ENCODE measurements at places on chromosomes 2 and 18.

DNA sequence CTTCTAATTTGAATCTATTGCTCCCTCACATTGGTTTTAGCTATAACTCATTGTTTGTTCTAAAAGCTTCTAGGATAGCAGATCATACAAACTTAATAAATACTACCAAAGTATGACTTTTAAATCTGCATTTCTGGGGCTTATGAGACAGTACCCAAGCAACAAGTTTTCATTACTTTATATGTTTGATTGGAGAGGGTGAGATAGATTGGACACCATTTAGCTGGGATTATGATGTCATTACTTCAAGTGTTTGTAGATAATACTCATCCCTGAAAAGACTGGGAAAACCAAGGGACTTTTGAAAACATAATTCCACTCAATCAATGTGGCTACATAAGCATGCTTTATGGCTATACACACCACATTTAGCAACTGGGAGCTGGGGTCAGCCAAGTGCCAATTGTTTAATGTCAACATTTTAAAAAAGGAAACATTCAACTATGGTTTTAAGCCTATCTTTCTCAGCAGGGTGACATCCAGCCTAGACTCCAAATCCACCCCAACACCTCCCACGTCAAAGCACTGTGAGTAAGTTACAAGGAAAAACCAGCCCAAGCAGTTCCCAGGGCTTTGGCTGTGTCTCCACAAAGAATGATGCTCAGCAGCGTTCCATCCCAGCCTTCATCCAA, 119.9 kb downstream of the ETAA1 start:
- DNase-seq, result peak; percentile 57

GRCh38 chr2:37489536-37489935, 145.1 kb downstream of the QPCT start:
- DNase-seq, result no peak

- DNase-seq, result no peak
Observed at GRCh38 chr2:187719510-187719909, 165.3 kb upstream of the TFPI start.

- DNase-seq, result no peak
Observed at GRCh38 chr18:26440644-26441043, 107.7 kb downstream of the KCTD1 start.

GRCh38 chr2:16185801-16186272, 245.5 kb downstream of the MYCN start:
- no peak for DNase-seq

GRCh38 chr18:60445341-60445740, 72.8 kb upstream of the MC4R start:
- no peak for DNase-seq

DNA sequence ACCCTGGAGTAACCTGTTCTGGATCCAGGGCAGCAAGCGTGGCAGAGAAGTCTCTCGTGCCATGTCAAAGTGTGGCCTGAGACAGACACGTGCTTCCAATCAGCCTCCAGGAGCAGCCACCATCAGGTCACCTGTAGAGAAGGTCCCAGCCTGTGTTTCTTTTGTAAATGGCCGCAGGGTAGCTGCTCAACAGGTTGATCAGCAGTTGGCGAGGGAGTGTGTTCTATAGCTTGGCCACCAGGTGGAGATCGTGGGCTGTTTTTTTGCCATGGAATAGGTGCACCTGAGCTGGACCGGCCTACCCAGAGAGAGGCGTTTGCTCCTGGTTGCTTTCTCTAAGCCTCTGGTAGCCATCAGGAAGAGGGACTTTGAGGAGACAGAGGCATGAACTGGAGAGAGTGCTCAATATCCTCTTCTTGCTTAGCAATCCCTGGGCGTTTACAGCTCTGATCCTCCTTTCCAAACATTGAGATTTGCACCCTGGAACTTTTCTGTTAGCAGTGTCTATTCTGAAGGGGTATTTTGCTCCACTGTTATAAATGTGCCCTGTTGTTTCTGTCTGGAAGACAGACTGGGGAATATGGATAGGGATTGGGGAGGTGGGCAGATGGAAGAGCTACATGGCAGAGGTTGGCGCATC, 34.2 kb upstream of the EN1 start:
- no peak for DNase-seq

DNA sequence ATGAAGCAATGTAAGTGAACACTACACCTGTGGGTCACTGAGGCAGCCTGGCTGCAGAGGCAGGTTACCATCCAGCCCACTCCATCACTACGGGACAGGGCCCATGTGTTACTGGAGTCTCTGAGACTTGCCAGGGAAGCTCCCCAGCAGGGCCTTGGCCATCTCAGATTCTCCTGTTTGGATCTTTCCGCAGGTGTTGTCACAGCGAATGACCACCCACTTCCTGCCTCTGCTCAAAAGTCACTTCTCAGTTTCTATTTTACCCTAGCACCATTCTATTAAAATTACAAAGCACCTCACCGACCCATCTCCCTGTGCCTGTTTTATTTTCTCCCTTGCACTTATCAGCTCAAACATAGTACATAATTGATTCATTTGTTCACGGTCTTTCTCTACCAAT, 34.5 kb upstream of the L3MBTL4 start:
- no peak for DNase-seq

DNA sequence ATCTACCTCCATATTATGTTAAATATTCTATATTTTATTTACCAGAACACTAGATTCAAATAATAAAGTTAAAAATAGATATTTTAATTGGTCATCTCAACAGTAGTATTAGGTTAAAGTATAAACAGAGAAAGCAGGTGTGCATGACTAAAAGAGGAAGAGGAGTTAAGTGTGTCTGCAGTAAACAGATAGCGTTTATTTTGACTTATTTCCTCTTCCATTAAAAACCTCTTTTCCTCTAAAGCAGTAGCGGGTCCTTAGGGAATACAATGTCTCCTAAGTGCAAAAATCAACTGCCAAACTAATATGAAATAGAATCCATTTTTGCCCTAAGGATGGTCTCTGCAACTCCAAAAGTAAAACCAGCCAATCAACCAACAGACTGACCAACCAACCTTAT, 27.7 kb downstream of the EIF2AK3 start:
- DNase-seq, result no peak

DNA sequence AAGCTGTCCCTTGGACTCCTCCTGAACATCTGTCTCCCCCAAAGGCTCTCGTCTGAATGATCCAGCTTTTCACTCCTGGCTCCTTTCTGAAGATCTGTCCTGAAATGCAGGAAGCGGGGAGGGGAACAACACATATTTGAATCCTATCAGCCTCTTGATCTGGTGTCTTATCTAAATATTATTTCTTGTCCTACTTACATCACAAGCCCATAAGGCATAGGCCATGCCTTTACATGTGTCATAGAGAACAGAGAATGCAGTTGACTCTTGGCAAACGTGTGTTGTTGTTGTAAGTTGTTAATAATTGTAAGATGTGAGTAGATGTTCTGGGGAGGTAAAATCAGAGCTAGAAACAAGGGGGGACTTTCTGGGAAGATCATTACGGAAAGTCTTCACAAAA, 57.4 kb downstream of the GATA6 start:
- no peak for DNase-seq

GRCh38 chr18:42156281-42156680, 201.2 kb downstream of the PIK3C3 start:
- no peak for DNase-seq

GRCh38 chr2:172864182-172864581, 128.5 kb downstream of the RAPGEF4 start:
- no peak for DNase-seq

- peak; percentile 39 for DNase-seq
Observed at GRCh38 chr2:191811807-191812602, 34.9 kb downstream of the CAVIN2 start.

DNA sequence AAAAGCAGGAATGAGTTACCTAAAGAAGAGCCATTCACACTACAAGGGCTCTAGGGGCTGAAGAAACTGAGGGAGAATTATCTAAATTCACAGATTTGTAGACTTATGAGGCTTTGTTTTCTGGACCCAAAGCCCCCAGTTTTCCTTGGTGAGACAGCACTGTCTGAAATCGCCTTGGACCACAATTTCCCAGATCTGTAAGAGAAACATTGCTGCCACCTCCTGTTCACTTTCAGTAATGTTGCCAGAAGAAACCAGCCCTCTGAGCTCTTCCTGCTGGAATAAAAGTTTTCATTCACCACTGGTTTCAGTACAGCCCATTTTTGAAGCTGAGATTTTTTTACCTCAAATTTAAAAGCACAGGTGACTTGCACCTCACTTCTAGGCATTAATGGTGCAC, 169.2 kb downstream of the CDH20 start:
- DNase-seq, result peak; percentile 20
